Activated naive CD4-positive, alpha-beta T cell treated with anti-CD3 and anti-CD28 coated beads for 36 hours (primary cell): ENCODE measurements at places on chromosomes 7 and 10. TPM values are rescaled to one million over a fixed set of nuclear protein-coding genes. Genes with fewer than 3 reads are reported as not detected.

GATA3 gene
- total RNA-seq: 4.0 TPM

CDK14 gene
- 0.81 TPM for total RNA-seq

FHIP2A gene
- 8.7 TPM for total RNA-seq

CALHM2 gene
- total RNA-seq: 9.5 TPM

GIMAP4 gene
- total RNA-seq: 193 TPM

PRKAR2B gene
- 1.5 TPM for total RNA-seq

SYT15 gene
- total RNA-seq: 0.30 TPM

SRRM3 gene
- not detected for total RNA-seq

ADAMTS14 gene
- total RNA-seq: not detected

VSTM2A gene
- total RNA-seq: not detected

TRIP6 gene
- 19.8 TPM for total RNA-seq

RSPH10B gene
- total RNA-seq: not detected

LIPM gene
- not detected for total RNA-seq

PCLO gene
- not detected for total RNA-seq

FRMPD2 gene
- total RNA-seq: not detected

AGMO gene
- not detected for total RNA-seq

C10orf143 gene
- 3.5 TPM for total RNA-seq

RNF32 gene
- 0.31 TPM for total RNA-seq

PTPN20 gene
- 0.88 TPM for total RNA-seq

ALOX5 gene
- total RNA-seq: 0.14 TPM

CRTAC1 gene
- total RNA-seq: not detected

RET gene
- total RNA-seq: not detected

SYT15B gene
- total RNA-seq: 0.07 TPM

ANLN gene
- 62.4 TPM for total RNA-seq

LRRTM3 gene
- not detected for total RNA-seq

BMS1 gene
- total RNA-seq: 21.6 TPM

OR2A5 gene
- not detected for total RNA-seq

EXOC6 gene
- 7.6 TPM for total RNA-seq
